ENCODE measurements at places on chromosomes 11 and 22. TPM values are rescaled to one million over a fixed set of nuclear protein-coding genes. Genes with fewer than 3 reads are reported as not detected.

GRCh38 chr22:49964136-49965090 is 3.8 kb downstream of the PIM3 start:
- DNase-seq: peak; percentile 47

DNA sequence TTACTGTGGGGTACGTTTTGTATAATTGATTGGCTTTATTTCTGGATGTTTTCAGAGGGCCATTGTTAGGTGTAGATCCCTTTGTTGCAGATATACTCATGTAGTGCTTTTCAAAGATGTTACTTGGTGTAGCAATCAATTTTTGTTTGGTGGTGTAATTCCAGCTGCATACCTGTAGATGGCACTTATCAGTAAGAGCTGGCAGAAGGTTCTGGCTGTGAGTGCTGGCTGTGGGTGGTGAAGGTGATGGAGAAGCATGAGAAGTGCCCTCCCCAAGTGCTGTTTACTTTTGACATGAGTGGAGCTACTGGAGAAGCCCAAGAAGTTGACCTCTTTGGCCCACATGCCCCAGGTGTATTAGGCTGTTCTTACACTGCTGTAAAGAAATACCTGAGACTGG is 1074.9 kb downstream of the FAM181B start:
- DNase-seq: no peak

DNA sequence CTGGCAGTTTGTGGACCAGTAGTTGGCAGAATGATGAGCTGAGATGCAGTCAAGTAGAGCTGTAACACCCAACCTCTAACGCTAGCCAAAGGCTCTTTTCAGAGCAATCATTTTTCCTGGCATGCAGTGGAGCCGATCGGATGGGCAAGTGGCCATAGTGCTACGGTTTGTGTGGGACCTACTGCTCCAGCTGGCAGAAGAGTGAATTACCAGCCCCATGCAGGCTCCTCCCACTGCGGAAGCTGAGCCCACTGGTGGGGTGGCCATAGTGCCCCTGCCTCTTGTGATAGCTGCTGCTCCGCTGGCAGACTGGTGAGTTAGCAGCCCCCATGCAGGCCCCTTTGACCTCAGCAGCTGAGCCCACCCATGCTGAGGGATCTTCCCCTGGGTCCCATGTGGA is 27.0 kb upstream of the SC5D start:
- DNase-seq: no peak

DNA sequence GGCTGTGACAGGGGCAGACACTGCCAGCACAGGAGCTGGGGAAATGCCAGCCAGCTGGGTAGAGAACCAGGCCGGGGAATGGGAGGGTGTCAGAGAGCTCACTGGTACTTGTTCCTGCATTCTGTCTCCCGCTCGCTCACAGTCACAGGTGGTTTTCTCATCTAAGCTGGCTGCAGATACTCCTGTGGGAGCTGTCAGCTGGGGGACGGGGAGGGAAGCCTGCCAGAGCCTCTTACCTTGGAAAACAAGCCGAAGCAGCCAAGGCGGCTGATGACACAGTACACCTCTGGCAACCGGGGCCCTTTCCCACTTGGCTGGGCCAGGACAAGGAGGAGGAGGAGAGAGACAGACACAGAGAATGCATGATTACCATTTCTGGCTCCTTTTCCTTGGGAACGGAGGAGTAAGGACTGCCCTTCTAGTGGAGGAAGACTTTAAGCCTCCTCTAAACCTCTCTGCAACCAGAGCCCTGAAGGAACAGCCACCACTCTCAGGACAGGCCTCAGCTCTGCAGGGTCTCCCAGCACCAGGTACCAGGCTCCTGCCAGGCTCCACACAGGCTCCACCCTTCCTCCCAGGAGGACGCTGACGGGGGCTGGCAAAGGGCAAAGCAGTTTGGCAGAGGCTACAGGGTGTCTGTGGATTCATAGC is 25.1 kb downstream of the RPL27A start:
- no peak for DNase-seq

OR51G1 gene
- not detected for total RNA-seq

RTN4RL2 gene
- 8.1 TPM for total RNA-seq

Measured in stomach (tissue), 19 donors.